ENCODE measurements at places on chromosomes 2 and 18.

DNA sequence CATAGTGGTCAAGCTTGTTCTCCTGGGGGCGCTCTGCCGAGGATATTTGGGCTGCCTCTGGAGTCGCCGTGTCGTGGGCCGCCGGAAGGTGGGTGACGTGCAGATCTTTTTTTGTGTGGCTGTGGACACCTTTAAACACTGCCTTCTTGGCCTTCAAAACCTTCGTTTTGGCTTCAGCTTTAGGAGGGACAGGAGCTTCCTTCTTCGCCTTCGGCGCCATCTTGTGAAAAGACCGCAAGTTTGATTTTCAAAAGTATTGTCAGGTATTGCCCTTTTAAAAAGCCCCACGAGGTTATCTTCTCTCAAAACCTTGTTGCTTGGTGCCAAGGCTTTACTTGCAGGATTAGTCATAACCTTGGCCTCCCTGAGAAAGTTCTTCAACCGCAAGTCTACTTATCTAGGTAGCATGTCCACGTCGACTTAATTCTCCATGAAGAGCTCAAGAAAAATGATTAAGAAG, 20.8 kb downstream of the LAMA3 start:
- DNase-seq: no peak

- DNase-seq: no peak
Observed at GRCh38 chr2:182921234-182921633, 54.8 kb upstream of the FRZB start.

- DNase-seq: no peak
Observed at GRCh38 chr18:10015941-10016819, 102.4 kb downstream of the VAPA start.

- no peak for DNase-seq
Observed at GRCh38 chr2:195674491-195675221, 17.6 kb downstream of the SLC39A10 start.

GRCh38 chr2:134296301-134296700, 42.4 kb downstream of the MGAT5 start:
- no peak for DNase-seq

DNA sequence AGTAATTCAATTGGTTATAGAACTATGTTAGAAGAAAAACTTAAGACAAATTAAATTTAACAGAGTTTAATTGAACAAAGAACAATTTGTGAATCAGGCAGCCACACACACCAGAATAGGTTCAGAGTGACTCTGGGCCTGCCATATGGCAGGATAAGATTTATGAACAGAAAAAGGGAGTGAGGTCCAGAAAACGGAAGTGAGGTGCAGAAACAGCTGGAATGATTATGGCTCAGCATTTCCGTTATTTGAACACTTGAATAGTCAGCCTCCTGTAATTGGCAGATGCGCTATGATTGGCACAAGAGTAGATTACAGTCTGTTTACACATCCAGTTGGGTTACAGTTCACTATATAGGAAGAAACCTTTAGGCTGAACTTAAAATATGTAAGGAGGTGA, 99.0 kb downstream of the MBD2 start:
- no peak for DNase-seq
